ENCODE measurements at places on chromosomes 2 and 18.
A peak's percentile ranks its signal among the peaks of the same experiment; 100 is the strongest.

- DNase-seq: no peak
These were observed 305.7 kb upstream of the SETBP1 start for GRCh38 chr18:44374966-44375365.

- DNase-seq: no peak
These were observed 6.0 kb upstream of the NCK2 start for GRCh38 chr2:105738658-105739241.

- DNase-seq: peak; percentile 19
These were observed 102.4 kb downstream of the GALNT3 start for GRCh38 chr2:165691615-165692014.

- peak; percentile 96 for DNase-seq
These were observed 590.8 kb upstream of the ID2 start for GRCh38 chr2:8090748-8091700.

DNA sequence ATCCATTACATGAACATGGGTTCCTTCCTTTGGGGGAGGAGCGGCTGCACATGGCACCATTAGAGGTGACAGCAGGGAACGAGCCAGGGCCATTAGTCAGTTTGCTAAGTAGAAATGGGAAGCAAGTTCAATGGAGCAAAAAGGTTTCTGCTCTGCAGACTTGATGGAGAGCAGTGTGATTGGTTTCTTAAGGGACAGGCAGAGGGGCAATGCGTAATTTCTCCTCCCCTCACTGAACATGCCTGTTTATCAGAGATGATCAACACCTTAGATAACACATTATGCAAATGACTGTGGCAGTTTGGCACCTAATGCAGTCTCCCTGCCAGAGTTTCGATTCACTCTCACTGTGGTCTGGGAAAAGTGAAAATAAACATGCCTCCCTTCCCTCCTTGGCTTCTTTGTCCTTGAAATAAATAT lies 414.5 kb downstream of the STK39 start:
- no peak for DNase-seq

DNA sequence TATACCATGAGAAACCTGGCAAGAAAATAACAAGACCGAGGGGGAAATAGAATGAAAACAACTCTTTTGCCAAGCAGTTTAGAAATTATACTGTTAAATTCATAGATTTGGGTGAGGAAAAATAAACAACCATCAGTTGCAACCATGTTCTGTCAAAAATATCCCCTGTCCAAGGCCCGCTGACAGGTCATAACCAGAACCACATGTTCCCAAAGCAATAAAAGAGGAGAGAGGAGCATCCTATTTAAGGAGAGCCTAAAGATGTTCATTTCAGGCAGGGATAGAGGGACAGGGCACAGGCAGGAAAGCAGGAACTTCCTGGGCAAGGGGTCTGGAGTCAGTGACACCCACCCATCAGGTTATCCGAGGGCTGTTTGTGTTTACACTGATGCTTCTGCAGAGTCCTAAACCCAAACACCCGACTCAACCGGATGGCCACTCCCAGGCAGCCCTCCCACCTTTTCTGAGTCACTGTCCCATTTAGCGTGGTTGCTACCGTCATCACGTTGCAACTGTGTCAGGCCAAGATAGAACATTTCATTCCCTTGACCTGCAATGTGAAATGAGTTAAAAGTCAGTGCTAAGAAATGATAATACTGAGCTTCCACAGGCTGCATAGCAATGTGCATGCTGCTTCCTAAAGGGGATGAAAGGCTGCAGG lies 468.3 kb upstream of the RAB12 start:
- peak; percentile 72 for DNase-seq

Data from MCF 10A (cell line).